ENCODE measurements at places on chromosomes 2 and 18.

GRCh38 chr2:12685956-12686355 is 30.8 kb upstream of the TRIB2 start:
- DNase-seq: no peak

DNA sequence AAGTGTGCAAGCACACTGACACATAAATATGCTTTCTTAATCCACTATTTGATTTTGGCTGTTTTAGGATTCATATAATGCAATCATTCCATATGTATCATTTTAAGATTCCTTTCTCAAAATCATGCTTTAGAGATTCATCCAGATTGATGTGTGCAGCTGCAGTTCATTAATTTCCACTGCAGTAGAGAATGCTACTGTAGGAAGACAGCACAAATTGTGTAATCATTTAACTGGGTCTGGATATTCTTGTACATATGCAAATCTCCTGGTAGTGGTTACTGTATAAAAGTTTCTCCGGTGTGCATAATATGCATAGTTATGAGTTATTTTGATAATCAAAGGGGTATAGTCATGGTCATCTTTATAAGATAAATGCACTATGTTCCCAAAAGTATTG is 502.5 kb upstream of the ACVR2A start:
- no peak for DNase-seq

- no peak for DNase-seq
Observed at GRCh38 chr2:121561617-121562268, 31.1 kb downstream of the RNU4ATAC start.

GRCh38 chr2:135212757-135213156 is 160.7 kb downstream of the RAB3GAP1 start:
- no peak for DNase-seq

GRCh38 chr18:39198376-39198775 is 1632.8 kb upstream of the CELF4 start:
- DNase-seq: no peak

- DNase-seq: no peak
Observed at GRCh38 chr2:169110916-169111315, 41.6 kb downstream of the DHRS9 start.

- no peak for DNase-seq
Observed at GRCh38 chr2:23427976-23428375, 43.0 kb downstream of the KLHL29 start.

- DNase-seq: no peak
Observed at GRCh38 chr2:12347066-12347493, 369.7 kb upstream of the TRIB2 start.

Data from activated CD8-positive, alpha-beta memory T cell treated with anti-CD3 and anti-CD28 coated beads, Interleukin-2, amount 50 U/mL, for 4 hours (primary cell).